ENCODE measurements at places on chromosomes 6 and 20. TPM values are rescaled to one million over a fixed set of nuclear protein-coding genes. Genes with fewer than 3 reads are reported as not detected.

SAMD3 gene
- total RNA-seq = 3.8 TPM

MAP7 gene
- total RNA-seq = 18.3 TPM

CALHM5 gene
- 0.04 TPM for total RNA-seq

NUP43 gene
- 18.3 TPM for total RNA-seq

TEAD3 gene
- total RNA-seq = 13.7 TPM

HTR1E gene
- total RNA-seq = not detected

UNC5CL gene
- 0.48 TPM for total RNA-seq

ALDH5A1 gene
- 7.5 TPM for total RNA-seq

CYP39A1 gene
- 7.2 TPM for total RNA-seq

FAM83C gene
- 38.5 TPM for total RNA-seq

ZNF311 gene
- 0.38 TPM for total RNA-seq

ATP6V1G2 gene
- total RNA-seq = 0.21 TPM

LRRN4 gene
- not detected for total RNA-seq

SPAG4 gene
- 4.8 TPM for total RNA-seq

OR2J3 gene
- not detected for total RNA-seq

TPX2 gene
- 24.6 TPM for total RNA-seq

SIRPB1 gene
- total RNA-seq = 0.49 TPM

FAM184A gene
- total RNA-seq = 3.8 TPM

EDN3 gene
- total RNA-seq = 65.2 TPM

TLDC2 gene
- total RNA-seq = not detected

WFDC11 gene
- total RNA-seq = not detected

ACSS1 gene
- total RNA-seq = 5.8 TPM

PNPLA1 gene
- not detected for total RNA-seq

SLC35D3 gene
- not detected for total RNA-seq

PGK2 gene
- total RNA-seq = not detected

GRIK2 gene
- total RNA-seq = not detected

RIPPLY2 gene
- total RNA-seq = not detected

COL11A2 gene
- 0.38 TPM for total RNA-seq

NOX3 gene
- not detected for total RNA-seq
